ENCODE measurements at places on chromosomes 11 and 22.
A peak's percentile ranks its signal among the peaks of the same experiment; 100 is the strongest.

GRCh38 chr11:114889594-114890011 is 211.3 kb downstream of the NXPE2 start:
- DNase-seq, result no peak

GRCh38 chr11:79294845-79295731 is 145.7 kb downstream of the TENM4 start:
- no peak for DNase-seq

DNA sequence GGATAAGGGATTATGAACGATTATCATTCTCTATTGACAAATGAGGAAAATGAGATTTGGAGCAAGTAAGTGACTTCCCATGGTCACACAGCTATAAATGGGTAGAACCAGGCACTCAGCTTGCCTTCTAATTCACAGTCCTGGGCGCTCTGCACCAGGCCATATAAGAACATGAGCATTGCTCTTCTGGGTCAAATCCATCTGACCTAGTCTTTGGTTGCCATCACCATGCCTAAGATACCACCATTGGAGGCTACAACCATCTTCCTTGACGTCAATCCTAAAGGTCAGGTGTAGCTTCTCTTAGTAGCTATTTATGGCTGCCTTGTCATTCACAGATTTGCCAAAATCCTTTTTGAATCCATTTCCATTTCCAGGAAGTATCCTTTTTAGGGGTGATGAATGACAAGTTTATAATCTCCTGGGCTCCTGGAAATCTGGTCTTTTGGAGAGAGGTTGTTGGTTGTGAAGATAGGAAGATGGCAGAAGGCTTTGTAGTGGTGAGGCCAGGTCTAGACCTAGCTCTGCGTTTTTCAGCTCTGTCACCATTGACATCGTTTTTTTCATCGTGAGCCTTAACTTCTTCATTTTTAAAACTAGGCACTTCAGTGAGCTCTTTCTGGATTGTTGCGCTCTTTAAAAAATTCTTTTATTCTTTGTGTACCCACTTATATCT is 11.1 kb downstream of the ZBTB16 start:
- no peak for DNase-seq

DNA sequence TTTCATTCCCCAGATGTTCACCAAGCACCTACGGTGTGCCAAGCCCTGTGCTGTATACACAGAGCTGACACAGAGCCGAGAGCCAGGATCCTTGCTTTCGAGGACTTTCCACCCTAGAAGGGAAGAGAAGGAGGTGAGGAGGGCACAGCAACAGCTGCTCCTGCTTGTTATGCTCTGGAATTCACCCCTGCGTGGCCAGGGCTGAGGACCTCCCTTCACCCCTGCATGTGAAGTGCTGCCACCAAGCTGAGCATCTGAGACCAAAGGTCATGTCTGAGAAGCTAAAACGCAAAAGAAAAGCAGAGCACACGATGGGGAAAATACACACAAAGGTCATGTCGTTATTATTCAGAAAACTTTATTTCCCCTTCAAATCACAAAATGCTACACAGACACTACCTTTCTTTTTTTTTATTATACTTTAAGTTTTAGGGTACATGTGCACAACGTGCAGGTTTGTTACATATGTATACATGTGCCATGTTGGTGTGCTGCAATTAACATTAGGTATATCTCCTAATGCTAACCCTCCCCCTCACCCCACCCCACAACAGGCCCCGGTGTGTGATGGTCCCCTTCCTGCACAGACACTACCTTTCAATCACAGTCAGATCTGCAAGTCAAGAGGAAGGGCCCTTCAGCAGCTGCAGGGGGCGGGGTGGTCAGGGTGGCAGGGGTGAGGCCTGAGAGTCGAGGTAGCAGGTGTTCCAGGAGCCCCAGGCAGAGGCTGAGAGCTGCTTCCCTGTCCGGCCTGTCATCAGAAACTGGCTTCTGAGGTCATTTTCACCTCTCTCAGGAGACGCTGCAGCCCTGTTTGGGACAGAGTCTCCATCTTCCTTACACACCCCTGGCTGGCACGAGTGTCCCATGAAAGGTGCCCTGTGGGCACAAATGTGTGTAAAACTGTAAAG is 40.1 kb upstream of the PRR5 start:
- no peak for DNase-seq

DNA sequence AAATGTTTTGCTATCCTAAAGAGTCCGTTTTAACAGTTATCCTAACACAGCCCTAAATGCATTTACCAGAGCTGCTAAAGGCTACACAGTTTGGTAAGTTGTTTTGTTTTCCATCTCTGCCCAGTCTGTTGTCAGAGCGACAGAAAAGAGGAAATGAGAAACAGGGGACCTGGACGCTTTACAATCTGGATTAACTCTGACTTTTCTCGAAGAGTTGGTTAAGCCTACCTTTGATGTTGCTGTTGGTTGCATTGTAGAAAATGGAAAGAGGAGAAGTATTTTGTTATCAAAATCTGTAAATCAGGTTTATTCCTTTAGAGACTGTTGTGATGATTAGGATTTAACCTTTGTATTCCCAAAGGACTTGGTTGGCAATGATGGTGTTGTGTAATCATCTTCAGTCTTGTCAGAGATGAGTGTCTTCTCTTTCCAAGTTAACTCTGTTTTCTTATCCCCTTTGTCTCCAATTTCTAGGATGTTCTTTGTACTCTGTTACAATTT is 481 bp downstream of the ANGPTL5 start:
- peak; percentile 46 for DNase-seq

DNA sequence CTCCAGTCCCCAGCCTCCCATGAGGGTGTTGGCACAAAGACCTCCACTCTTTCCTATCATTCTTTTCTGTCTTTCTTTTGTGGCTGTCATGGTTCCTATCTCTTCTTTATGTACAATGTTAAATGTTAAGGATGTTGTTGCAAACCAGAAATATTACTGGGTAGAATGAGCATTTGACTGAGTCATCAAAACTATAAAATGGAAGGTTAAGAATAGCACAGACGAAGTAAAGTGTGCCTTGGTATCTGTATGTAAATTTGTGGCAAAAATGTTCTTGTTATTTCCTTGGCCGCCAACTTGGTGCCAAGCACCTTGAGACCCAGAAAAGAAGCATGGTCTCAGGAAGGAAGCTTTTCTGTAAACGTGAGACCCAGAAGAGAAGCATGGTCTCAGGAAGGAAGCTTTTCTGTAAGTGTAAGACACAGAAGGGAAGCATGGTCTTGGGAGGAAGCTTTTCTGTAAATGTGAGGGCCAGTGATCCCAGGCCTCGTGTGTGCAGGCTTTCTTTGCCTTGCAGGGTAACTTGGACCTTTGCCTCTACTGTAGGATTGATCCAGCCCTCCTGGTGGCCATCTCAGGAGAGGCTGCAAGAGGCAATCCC is 6.7 kb upstream of the PKP3 start:
- no peak for DNase-seq

- DNase-seq, result peak; percentile 69
Observed at GRCh38 chr11:75338516-75339208, 12.8 kb downstream of the ARRB1 start.

GRCh38 chr22:30869667-30870395 is 98.7 kb downstream of the MORC2 start:
- no peak for DNase-seq

GRCh38 chr11:17313349-17314231 is 37.1 kb downstream of the NUCB2 start:
- DNase-seq, result no peak

DNA sequence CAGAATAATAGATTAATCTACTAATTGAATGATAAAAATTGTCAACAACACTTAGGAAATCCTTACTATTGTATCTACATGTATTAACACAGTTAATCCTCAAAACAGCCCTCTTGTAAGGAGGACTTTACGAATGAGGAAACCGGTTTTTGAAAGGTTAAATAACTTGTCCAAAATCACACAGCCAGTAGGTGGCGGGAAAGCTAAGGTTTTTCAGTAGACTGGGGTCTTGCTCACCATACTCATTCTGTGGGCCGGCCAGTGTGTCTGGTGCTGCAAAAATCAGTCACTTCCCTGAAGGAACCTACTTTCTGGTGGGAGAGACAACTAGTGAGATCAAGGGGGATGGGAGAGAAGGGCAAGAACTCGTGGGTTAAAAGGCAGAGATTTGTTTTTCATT is 3.8 kb downstream of the DCPS start:
- DNase-seq, result peak; percentile 54

DNA sequence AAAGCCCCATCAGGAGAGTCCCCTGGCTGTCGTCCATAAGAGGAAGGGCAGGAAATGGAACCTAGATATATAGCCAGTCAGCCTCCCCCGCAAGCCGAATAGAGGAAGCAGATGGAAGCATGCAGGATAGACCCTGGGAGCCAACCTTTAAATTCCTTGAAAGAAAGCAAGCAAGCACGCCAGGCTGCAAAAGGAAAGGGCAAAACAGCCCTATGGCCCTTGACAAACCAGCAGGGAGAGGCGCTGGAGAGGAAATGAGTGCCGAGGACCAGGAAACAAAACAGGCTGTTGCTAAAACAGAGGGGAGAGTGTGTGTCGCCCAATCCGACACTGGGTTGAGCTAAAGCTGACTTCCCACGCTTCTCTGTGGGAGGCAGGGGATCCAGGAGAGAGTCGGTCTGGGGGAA is 203.5 kb upstream of the MTNR1B start:
- DNase-seq, result peak; percentile 44

DNA sequence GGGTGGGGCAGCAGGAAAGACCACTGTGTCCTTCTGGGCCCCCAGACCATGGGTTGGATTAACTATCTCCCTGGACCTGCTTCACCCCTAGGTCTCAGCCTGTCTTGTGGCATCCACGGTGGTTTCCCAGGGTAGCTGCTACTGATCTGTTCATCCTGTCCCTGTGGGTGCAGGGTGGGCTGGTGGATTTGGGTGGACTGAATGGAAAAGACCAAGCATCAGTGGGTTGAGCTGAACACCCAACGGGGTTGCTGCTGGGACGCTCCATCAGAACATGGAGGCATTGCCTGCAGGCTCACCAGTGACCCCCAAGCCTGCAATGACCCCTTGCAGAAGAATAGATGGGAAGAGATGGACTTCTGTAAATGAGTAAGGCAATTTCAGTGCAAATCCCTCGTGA is 812.1 kb downstream of the TBC1D22A start:
- no peak for DNase-seq

DNA sequence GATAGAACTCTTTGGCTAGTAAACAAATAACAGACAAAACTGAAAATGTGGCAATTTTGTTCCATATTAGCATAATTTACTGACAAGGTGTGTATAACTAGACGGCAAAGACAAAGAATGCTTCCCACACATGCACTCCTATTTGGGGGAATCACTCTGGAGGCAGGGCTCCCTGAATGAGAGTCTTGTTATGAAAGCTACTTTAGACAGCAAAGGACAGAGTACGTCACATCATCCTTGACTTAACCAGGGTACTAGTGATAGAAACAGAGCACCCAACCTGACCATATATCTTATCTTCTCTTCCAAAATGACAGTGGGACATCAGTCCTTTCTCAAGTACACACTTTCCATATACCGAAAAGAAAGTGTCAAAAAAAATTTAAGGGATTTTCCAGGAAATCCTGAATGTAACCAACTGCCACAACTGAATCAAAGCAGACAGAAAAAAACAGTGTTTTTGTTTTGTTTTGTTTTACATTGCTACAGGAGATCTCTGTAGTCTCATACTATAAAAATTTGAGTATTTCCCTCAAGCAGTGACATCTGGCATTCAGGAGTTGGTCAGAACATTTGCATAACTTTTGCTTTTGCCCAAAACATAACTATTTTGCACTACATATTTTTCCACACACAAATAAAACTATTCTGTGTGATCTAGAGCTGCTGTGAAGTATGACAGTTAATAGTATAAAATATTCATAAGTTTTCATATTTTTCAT is 98.9 kb downstream of the ARHGAP20 start:
- DNase-seq, result no peak

DNA sequence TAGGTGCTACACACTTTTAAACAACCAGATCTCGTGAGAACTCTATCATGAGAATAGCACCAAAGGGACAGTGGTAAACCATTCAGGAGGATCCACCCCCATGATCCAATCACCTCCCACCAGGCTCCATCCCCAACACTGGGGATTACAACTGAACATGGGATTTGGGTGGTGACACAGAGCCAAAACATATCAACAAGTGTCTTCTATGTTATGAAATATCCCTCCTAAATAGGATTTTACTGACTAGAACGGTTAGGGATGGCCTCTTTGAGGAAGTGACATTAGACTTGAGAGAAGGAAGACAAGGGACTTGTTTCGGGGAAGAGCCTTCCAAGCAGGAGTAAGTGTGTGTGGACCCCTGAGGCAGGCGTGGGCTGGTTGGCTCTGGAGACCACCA is 11.9 kb upstream of the MRPL11 start:
- DNase-seq, result no peak

GRCh38 chr11:68659158-68659921 is 25.0 kb upstream of the GAL start:
- DNase-seq, result peak; percentile 95

DNA sequence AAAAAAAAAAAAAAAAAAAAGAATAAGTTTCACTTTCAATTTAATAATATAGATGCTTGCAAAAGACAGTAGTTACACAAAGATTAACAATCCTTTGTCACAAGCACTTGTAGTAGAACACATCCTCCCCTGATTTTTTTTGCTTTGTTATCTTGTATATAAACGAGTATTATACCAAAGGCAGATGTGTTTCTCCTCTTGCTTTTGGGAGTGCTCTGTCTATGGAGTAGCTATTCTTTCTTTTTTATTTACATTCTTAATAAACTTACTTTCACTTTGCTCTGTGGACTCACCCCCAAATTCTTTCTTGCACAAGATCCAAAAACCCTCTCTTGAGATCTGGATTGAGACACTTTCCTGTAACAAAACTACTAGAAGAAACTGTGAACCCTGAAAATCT is 3.4 kb upstream of the MRPL16 start:
- DNase-seq, result no peak

DNA sequence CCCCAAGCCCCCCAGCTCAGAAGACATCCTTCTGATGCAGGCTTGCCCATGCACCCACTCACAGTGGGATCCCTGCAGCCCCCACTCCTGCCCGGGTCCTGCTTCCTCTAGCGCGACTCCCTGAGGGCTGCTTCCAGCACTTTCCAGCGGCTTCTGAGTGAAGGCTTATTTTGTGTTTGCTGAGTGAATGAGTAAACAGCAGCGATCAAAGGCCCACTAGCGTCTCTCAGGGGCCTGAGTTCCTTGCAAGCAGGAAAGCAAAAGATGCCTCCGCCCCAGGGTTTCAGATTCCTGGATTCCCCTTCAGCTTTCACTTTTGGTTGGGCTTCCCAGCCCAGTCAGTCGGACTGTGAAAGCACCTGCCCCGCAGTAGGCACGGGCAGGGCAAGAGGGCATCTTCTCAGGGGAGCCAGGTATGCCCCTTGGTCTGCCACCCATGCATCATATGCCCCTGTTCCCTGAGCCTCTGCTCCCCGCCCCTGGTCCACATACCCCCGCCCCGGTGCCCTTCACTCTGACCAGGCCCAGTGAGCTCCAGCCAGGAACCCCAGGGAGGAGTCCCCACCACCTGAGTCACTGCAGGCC is 9.2 kb downstream of the FADD start:
- no peak for DNase-seq

GRCh38 chr11:11380883-11381282 is 27.8 kb upstream of the CSNK2A3 start:
- DNase-seq, result no peak

- no peak for DNase-seq
Observed at GRCh38 chr11:1394936-1395772, 5.4 kb downstream of the BRSK2 start.

GRCh38 chr11:8101421-8101820 is 20.4 kb downstream of the TUB start:
- DNase-seq, result no peak
